ENCODE measurements at places on chromosomes 16 and 17. TPM values are rescaled to one million over a fixed set of nuclear protein-coding genes. Genes with fewer than 3 reads are reported as not detected.

TCAP gene
- polyA plus RNA-seq: 1.2 TPM

SDR42E2 gene
- not detected for polyA plus RNA-seq

HCFC1R1 gene
- polyA plus RNA-seq: 131 TPM

KRTAP4-8 gene
- polyA plus RNA-seq: not detected

C17orf78 gene
- not detected for polyA plus RNA-seq

DHRS7C gene
- polyA plus RNA-seq: not detected

- DNase-seq: no peak
Observed at GRCh38 chr16:22948058-22948602, 134.2 kb downstream of the HS3ST2 start.

GRCh38 chr17:19461116-19461515, 50.1 kb downstream of the RNF112 start:
- no peak for DNase-seq

GRCh38 chr16:14423344-14423743, 206.7 kb downstream of the PARN start:
- no peak for DNase-seq

DNA sequence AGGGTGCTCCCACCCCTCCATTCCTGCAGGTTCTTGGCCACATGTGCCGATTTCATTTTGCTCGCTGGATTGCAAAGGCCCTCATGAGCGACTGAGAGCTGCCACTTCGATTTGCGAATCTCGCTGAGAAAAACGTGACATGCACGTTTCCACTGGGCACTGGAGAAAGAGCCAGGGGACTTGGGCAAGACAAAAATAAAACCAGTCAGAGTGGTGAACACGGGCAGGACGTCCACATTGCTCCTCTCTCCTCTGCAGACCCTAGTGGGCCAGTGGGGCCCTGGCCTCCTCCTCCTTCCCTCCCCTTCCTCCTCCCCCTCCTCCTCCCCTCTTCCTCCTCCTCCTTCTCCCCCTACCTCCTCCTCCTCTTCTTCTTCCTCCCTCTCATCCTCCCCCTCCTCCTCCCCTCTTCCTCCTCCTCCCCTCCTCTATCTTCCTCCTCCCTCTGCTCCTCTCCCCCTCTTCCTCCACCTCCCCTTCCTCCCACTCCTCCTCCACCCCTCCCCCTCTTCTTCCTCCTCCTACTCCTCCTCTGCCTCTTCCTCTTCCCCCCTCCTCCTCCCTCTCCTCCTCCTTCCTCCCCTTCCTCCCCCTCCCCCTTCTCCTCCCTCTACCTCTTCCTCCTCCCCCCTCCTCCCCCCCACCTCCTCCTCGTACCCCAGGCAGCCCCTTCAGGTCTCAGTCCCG, 28.1 kb upstream of the ENPP7 start:
- DNase-seq: no peak

DNA sequence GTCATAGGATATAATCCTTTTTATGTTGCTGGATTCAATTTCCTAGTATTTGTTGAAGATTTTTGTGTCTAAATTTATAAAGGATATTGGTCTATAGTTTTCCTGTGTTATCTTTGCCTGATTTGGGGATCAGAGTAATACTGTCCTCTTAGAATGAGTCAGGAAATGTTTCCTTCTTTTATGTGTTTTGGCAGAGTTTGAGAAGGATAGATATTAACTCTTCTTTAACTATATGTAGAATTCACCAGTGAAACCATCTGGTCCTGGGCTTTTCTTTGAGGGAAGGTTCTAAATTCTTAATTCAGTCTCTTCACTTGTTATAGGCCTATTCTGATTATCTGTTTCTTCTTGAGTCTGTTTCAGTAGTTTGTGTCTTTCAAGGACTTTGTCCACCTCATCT, 66.3 kb upstream of the NACA2 start:
- DNase-seq: no peak

GRCh38 chr16:10599626-10600025, 19.2 kb upstream of the EMP2 start:
- no peak for DNase-seq

DNA sequence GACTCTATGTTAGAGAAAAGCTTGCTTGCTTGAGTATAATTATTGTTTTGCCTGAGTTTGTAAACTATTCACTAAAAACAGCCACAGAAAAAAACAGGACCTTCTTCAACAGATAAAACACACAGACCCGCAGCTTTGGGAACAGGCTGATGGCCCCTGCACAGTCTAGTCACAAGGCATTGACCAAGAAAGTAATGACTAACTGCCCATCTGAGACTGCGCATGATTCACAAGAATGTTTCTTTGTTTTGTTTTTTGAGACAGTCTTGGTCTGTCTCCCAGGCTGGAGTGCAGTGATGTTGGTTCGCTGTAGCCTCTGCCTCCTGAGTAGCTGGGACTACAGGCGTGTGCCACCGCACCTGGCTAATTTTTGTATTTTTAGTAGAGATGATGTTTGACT, 2.8 kb upstream of the ZKSCAN2 start:
- no peak for DNase-seq

- DNase-seq: no peak
Observed at GRCh38 chr16:68548947-68549346, 9.9 kb downstream of the ZFP90 start.

DNA sequence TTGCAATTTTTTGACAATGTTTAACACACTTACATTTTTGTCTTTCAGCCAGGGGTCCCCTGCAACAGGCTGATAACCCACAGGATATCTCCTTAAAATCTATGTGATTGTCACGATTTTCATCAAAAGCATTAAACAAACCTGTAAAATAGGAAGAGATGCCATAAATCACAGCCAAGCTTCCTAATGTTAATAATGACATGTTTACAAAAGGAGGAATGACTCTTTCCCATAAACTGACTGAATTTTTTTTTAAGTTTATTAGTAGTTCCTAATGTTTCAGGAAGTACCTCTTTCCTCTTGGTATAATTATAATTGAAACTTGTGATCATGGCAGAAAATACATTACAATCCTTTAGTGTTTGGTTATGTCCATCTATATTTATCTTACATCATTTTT, 119.6 kb downstream of the CA4 start:
- no peak for DNase-seq

DNA sequence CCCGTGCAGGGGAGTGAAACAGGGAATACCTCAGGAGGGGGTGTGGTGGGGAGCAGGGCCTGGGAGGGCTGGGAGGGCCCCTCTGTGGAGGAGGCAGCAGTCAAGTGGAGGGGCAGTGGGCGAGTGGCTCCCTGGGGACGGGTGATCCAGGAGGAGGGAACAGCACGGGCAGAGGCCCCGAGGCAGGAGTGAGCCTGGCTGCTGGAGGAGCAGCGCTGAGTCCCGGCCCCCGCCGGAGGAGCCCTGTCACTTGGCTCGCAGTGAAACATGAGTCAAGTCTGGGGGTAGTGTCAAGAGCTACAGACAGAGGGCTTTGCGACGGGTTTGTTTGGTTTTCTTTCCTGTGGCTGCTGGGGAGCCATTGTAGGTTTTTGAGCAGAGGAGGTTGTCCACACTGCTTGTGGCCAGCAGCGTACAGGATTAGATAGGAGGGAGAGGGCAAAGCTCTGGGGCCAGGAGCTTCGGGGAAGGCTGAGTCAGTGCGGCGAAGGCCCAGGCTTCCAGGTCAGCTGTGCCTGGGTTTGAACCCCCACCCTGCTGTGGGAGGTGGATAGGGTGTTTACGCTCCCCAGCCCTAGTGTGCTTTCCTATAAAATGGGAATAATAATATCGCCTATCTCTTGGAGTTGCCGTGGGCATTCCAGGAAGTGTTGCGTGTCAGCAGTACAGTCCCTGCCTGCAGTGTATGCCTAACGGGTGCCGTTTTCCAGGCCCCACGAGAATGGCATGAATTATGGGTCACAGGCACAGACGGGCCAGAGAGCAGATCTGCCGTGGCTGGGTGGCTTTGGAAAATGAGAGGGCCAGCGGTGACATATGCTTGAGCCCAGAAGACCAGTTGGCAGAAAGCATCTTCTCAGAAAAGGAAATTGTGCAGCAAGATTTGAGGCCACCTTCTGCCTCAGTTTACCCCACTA, 115.9 kb upstream of the CIBAR2 start:
- no peak for DNase-seq

- DNase-seq: no peak
Observed at GRCh38 chr17:9230346-9230745, 209.0 kb downstream of the NTN1 start.

- DNase-seq: no peak
Observed at GRCh38 chr17:38338053-38338452, 5.7 kb downstream of the GPR179 start.
